Immature natural killer cell (primary cell): ENCODE measurements at places on chromosomes 2 and 18.

GRCh38 chr2:184765112-184765895 is 167.0 kb downstream of the ZNF804A start:
- no peak overlapping the region for H3K4me3 ChIP-seq
- H3K27ac ChIP-seq, result no peak overlapping the region
- H3K27me3 ChIP-seq, result no peaks in the 10 kb centered on the region
- DNase-seq, result no peak
- H3K36me3 ChIP-seq, result no peaks in the 10 kb centered on the region

DNA sequence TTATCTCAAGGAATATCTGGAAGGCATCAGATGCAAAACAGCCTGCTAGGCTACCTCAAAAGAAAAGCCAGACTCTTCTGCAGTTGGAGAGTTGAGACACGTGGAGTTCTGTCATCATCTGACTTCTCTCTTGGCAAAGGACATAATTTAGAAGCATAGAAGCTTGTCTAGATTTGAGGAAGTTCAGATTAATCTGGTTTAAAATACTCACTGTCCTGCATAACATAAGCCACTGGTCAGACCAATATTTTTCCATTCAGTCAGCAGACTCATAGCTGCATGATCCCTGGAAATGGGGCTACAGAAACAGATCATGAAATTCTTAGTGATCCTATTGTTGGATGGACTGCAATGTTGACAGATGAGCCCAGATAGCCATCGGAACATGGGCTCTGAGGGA is 349.0 kb downstream of the TXNL1 start:
- peaks cover under 1% of the 10 kb centered on the region for H3K4me1 ChIP-seq
- no peaks in the 10 kb centered on the region for H3K36me3 ChIP-seq
- H3K27ac ChIP-seq, result no peak overlapping the region

DNA sequence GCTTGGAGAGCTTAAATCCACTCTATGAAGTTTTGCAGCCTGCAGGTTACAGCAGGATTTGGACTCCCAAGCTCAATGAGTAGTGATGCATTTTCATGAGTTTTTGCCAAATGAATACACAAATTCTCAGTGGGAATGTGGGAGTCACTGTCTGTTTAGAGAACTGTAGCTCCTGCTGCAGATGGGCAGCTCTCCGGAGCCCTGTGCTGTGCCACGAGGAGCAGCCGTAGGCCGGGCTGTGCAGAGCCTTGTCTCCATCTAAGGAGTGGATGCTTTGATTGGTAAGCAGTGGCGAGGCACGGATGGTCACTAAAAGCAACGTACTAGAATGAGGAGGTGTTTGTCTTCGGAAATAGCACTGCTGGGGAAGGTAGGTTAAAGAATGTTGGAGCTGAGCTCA is 96.0 kb upstream of the NFATC1 start:
- H3K27me3 ChIP-seq, result peaks cover 1% of the 10 kb centered on the region
- no peak overlapping the region for H3K4me3 ChIP-seq
- no peak for DNase-seq
- H3K27ac ChIP-seq, result no peak overlapping the region

- H3K4me3 ChIP-seq, result no peak overlapping the region
- no peaks in the 10 kb centered on the region for H3K36me3 ChIP-seq
- H3K4me1 ChIP-seq, result no peaks in the 10 kb centered on the region
These were observed 289.2 kb downstream of the ERBB4 start for GRCh38 chr2:212249451-212249850.

DNA sequence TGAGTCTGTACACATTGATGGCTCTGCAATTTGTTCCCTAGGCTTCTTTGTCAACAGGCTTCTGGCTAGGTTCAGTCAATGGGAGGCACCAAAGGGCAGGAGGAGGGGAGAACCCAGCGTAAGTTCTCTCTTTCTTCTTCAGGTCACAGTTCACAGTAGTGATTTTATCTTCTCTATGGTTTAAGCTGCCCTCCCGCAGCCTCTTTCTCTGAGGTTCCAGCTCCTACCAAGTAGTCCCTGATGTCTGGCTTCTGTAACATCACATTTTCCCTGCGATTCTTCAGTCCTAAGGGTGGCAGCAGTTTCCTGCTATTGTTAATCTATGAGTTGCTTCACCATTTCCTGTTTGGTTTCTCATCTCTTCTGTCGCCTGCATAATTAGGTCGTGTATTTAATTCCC is 107.4 kb downstream of the CPO start:
- peaks cover 1% of the 10 kb centered on the region for H3K27me3 ChIP-seq
- no peak overlapping the region for H3K4me3 ChIP-seq
- H3K36me3 ChIP-seq, result no peaks in the 10 kb centered on the region

- no peak for DNase-seq
- no peaks in the 10 kb centered on the region for H3K36me3 ChIP-seq
- H3K27ac ChIP-seq, result no peak overlapping the region
- H3K4me3 ChIP-seq, result no peak overlapping the region
- no peaks in the 10 kb centered on the region for H3K27me3 ChIP-seq
These were observed 33.7 kb upstream of the CCBE1 start for GRCh38 chr18:59730896-59731295.

- H3K4me3 ChIP-seq, result no peak overlapping the region
- DNase-seq, result no peak
- no peaks in the 10 kb centered on the region for H3K27me3 ChIP-seq
- H3K36me3 ChIP-seq, result peaks cover 22% of the 10 kb centered on the region
These were observed 31.4 kb upstream of the CD226 start for GRCh38 chr18:69978732-69979715.

- H3K27me3 ChIP-seq, result peaks cover 12% of the 10 kb centered on the region
- peak within 1 kb of the TSS; percentile 94 for H3K27ac ChIP-seq
- H3K4me3 ChIP-seq, result peak within 1 kb of the TSS; percentile 94
- peaks cover 2% of the 10 kb centered on the region for H3K36me3 ChIP-seq
These were observed at the start of gene GMPPA for GRCh38 chr2:219498280-219499057. GMPPA (plus strand) TSS chr2:219498891; CDS start chr2:219499976, 1,085 bp downstream.
